ENCODE measurements at places on chromosomes 3 and 15.

DNA sequence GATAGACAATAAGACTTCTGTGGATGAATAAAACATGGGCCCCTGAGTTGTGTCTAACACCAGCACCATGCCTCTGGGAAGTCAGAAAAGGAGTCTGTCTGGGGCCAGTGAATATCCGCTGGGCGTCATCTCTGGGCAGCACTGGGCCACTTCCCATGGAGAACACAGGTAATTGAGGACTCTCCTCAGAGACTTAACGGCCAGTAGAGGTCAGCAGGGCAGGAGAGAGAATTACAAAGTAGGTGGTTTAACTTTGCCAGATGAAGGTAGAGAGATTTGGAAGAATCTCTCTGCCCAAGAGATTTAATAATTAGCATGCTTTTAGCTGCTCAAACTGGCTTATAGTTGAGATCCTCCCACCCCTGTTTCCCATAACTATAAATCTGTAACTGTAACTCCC lies 65.7 kb downstream of the OCA2 start:
- DNase-seq: no peak

- no peak for DNase-seq
These were observed 33.2 kb upstream of the RGMA start for GRCh38 chr15:93121973-93122910.

- DNase-seq: no peak
These were observed 3.7 kb upstream of the SLC9C1 start for GRCh38 chr3:112297714-112298113.

DNA sequence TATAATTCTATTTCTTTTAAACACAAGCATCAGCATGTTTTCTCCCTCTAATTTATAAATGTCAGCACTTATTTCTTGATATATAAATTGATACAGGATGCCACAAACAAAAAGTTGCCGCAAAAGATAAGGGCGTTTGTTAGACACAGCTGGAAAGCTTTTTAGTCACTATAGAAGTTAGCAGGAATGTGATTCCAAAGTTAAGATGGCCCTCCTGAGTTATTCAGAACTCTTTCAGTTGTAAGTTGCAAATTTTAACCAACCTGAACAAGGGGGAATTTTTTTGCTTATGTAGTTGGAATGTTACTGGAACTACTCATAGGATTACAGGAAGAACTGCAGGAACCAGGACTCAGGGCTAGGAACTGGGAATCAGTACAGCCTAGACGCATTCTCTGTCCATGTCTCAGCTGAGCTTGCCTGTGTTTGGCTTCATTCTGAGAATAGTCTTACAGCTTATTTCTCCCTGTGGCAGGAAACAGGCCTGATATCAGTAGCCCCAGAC lies 166.3 kb downstream of the VGLL4 start:
- no peak for DNase-seq

DNA sequence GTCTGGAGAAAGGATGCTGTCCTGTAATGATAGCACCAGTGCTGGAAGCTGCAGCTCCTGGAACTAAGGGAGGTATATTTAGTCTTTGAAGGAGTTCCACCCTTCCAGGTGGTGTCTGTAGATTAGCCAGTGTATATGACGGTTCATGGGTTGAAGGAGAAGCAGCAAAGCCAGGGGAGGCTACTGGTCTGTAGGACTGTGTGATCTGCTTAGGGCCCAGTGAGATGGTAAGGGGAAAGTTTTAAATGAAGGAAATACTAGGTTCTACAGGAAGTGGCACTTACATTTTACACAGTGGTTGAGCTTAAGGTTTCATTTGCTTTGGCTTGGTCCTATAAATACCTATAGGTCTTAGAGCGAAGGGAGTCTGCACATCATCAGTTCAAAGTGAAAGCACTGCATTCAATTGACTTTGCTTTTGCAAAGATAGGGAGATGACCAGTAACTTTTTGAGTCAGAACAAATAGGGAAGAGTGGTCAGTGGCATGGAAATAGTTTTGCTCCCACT lies 5.6 kb downstream of the SLC25A38 start:
- no peak for DNase-seq

DNA sequence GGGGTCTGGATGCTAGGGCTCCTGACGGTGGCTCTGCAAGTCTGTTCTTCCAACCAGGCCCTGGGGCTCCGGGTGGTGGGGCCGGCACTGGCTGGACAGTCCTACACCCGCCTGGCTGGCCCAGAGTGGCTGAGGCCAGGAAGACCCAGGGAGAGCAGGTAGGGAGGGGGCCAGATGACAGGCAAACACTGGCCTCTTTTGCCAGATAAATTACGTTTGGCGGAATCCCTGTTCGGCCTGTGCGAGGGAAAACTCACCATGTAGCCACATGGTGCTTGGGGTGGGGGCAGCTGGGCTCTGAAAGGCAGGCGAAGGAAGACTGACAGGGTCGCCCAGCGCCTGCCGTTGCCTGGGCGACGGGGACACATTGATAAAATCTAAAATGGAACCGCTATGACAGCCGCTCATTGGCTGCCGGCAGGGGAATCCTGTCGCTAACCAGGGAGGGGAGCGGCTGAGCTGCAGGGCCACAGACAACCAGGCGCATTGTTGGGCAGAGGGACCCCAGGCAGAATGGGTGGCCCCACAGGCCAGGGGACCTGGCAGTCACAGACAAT lies 30.4 kb downstream of the IQSEC1 start:
- DNase-seq: no peak

- DNase-seq: peak; percentile 59
These were observed 78.0 kb upstream of the SLC25A36 start for GRCh38 chr3:140863580-140864009.

- DNase-seq: peak; percentile 51
These were observed 515 bp downstream of the ADAM10 start for GRCh38 chr15:58748852-58749531.

DNA sequence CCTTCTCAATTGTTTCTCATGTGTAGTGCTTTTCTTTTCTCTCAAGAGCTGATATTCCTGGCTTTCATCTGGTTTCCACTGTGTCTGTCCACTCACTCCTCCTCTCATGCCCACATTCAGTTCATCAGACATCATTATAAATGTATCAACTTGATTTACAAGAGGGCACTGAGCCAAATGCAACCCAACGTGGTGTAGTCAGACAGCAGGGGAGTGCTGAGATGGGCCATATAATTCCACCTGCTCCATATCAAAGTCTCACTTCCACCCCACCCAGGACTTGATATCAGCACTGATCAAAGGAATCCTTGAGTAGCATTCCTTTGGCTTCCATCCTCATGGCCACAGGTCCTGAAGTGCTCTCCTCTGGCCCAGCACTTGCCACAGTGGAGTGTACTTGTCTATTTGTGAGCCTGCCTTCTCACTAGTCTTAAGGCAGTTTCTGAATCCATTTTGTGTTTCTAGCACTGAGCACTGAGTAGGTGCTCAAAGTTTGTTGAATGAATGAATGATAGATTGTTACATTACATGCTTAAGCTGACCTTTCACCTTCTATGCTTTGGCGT lies 252.8 kb downstream of the CLSTN2 start:
- no peak for DNase-seq

GRCh38 chr3:121698476-121698875 lies 37.8 kb upstream of the HCLS1 start:
- no peak for DNase-seq

DNA sequence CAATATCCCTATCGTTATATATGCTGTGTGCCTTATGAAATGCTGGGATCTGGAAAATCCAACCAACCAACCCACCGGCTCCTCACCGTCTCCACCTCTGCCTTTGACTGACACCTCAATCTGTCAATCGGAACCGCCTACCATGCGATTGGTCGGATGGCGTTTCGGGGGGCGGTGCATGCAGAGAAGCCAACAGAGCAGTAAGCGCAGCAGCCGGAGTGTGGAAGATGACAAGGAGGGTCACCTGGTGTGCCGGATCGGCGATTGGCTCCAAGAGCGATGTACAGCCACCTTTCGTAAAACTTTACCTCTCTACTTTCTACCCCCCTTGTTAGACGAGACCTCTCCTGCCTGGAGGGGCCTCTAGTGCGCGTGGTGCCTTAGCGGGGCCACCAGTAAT lies 6.3 kb downstream of the CLK3 start:
- DNase-seq: no peak

GRCh38 chr3:110015231-110015963 lies 678.1 kb upstream of the DPPA4 start:
- DNase-seq: no peak

DNA sequence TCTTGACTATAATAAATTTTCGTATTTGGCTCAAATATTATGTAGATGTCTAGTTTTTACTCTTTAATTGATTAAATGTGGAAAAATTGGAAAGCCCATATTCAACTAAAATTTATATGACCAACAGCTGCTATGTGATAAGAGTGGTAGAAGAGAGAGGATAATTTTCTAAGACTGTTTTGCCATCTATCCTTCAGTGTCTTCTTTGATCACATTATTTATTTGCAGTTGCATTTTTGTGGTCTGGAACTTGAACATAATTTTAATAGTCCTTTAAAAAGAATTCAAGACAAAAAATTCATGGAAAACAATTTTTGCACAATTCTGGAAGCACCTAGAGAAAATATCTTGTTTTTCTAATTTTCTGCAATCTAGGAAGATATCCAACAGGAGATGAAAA lies 213.3 kb upstream of the THBS1 start:
- no peak for DNase-seq

DNA sequence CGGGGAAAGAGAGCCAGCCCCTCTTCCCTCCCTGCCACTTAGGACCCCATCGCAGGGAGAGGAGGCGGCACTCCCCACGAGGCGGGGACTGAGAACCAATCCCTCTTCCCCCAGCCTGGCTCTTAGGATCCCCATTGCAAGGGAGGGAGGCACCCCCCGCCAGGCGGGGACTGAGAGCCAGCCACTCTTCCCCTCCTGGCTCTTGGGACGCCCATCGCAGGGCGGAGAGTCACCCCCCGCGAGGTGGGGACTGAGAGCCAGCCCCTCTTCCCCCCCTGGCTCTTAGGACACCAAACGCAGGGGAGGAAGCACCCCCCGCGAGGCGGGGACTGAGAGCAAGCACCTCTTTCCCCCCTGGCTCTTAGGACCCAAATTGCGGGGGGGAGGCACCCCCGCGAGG lies 34.2 kb upstream of the SSUH2 start:
- DNase-seq: no peak

GRCh38 chr3:138338244-138338643 lies 8.6 kb upstream of the NME9 start:
- no peak for DNase-seq

Data from stimulated activated naive CD8-positive, alpha-beta T cell treated with anti-CD3 and anti-CD28 coated beads, Interleukin-15, Interleukin-2, amounts not matched to agents 100 U/mL and 50 U/mL, for 24 hours (primary cell).